Stimulated activated CD8-positive, alpha-beta memory T cell treated with anti-CD3 and anti-CD28 coated beads, Interleukin-7, amount 100 ng/mL, for 1 hour (primary cell): ENCODE measurements at places on chromosomes 7 and 10.

DNA sequence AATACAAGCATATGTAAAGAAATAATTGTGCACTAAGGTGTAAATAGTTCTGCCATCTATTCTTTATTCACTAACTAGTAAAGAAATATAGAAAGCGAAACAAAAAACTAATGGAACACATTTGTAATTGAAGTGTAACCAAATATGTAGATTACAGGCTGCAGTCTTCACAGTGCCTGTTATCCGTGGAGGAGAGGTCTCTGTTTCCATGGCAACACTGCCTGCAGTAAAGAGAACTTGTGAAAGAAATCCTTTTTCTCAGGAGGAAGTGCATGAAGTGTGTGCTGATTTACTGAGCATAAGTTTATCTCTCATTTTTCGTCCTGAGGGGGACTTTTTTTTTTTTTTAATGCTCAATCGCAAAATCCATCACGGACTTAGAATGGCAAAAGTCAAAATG, 102.5 kb downstream of the APBB1IP start:
- DNase-seq = no peak

DNA sequence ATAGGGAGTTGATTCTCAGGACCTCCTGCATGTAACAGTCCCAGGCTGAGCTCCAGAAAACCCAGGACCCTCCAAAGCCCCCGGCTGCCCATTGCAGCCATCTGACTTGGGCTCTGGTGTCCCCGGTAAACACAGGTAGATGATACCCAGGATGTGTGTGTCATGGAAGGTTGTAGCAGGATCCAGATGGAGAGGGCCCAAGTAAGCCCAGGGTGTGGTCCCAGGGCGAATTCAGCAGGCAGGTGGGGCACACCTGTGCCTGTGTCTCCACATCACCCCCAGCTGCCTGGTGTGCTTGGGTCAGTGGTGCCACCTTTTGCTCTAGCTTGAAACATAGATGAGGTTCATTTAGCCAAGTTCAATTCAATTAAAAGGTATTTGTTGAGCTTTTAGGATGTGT, 524.1 kb downstream of the GLRX3 start:
- DNase-seq = no peak

DNA sequence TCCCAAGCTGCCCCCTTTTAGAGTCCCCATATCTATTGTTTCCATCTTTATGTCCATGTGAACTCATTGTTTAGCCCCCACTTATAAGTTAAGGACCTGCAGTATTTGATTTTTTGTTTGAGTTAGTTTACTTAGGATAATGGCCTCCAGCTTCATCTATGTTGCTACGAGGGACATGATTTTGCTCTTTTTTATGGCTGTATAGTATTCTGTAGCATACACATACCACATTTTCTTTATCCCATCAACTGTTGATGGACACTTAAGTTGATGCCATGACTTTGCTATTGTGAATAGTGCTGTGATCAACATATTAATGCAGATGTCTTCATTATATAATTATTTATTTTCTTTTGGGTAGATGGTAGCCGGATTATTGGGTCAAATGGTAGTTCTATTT, 576.9 kb downstream of the ANKRD7 start:
- no peak for DNase-seq

DNA sequence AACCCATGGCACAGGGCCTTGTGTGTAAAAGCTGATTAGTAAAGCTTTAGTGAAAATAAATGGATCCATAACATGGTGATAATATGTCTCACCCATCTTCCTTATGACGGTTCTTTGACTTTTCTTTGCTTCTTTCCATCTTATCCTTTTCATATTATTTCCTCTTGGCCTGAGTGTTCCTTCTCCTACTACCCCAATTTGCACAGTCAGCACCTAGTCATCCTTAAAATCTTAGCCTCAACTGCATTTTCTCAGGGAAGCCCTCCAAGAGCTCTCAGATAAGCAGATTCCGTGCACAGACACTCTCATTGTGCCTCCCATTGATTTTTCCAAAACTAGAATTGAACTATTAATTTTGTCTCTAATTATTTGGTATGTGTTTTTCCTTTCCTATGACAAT, 112.4 kb downstream of the PTN start:
- DNase-seq = no peak

DNA sequence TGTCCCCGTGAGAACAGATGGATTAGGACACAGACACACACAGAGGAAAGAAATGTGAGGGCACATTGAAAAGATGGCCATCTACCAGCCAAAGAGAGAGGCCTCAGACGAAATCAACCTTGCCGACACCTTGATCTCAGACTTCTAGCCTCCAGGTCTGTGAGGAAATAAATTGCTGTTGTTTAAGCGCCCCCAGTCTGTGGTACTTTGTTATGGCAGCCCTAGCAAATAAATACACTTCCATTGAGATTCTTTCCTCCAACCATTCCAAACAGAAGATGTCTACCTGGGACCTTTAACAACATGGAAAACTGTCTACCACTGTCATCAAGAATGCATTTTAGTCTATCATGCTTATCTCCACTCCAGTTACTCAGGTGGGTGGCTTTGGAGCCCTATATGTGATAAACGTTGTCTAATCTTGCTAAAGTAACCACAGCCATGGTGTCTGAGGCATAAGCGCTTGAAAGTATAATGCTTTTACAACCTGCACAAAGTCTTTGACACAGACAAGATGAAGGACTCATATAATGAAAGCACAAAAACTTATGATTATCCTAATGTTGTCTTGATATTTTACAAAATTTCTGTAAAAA, 244.3 kb downstream of the MTERF1 start:
- no peak for DNase-seq

DNA sequence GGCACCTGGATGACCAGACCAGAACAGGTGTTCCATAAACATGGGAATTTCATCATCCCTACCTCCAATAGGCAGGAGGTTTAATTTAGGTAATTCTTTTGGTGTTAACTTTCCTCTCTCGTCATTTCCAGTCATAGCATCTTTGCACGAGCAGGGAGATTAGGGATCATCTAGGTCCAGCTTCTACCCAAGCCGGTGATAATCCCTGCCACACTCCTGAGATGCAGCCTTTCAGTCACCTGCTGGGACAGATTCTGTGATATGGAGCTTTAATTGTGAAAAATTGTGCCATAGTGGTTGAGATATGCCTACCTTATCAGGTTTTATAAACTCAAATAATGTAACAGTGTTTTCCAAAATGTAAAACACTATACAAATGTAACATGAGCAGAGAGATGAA, 191.8 kb upstream of the AOAH start:
- DNase-seq = no peak

DNA sequence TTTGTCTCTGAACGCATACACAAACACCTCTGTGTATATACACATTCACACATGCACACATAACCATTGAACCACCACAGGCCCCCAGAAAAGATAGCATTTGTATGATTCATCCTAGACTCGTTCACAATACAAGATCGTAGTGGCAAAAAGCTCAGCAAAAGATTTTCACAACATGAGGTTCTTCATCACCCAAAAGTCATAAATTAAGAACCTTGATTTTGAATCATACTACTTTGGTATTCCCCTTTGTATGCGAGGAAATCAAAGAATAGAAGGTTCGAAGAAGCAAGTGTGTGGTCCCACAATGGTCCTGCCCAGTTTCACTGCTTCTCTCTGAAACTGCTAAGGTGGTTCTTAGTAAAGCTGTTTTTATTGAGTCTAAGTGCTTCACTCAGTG, 200.7 kb downstream of the CELF2 start:
- no peak for DNase-seq

GRCh38 chr7:100968031-100968430, 1.3 kb upstream of the MUC12 start:
- DNase-seq = no peak

DNA sequence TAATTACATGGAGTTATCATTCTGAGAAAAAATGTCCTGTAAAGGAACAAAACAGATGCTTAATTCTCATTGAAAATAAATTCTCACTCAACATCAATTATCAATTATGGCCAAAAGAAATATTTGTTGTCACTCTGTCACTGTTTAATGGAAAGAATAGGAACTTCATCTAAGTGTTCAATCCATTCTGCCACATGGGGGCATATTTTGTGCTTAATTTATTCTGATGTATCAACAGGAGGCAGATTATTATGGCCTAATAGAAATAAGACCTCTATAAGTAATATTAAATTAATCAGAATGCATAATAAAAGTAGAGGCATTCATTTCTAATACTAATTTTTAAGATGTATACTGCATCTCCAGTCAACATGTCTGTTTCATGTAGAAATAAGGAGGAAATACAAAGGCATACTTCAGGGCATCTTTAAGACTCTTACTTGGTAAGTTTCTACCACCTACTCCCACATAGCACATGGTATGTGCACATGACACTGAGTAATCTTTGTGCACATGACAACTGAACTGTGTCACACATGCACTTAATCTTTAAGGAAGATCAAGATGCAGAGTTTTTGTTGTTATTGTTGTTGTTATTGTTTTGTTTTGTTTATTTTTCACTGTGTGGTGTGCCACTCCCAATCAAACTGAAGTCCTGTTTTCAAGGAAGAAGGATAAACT, 420.4 kb upstream of the SEMA3A start:
- no peak for DNase-seq

DNA sequence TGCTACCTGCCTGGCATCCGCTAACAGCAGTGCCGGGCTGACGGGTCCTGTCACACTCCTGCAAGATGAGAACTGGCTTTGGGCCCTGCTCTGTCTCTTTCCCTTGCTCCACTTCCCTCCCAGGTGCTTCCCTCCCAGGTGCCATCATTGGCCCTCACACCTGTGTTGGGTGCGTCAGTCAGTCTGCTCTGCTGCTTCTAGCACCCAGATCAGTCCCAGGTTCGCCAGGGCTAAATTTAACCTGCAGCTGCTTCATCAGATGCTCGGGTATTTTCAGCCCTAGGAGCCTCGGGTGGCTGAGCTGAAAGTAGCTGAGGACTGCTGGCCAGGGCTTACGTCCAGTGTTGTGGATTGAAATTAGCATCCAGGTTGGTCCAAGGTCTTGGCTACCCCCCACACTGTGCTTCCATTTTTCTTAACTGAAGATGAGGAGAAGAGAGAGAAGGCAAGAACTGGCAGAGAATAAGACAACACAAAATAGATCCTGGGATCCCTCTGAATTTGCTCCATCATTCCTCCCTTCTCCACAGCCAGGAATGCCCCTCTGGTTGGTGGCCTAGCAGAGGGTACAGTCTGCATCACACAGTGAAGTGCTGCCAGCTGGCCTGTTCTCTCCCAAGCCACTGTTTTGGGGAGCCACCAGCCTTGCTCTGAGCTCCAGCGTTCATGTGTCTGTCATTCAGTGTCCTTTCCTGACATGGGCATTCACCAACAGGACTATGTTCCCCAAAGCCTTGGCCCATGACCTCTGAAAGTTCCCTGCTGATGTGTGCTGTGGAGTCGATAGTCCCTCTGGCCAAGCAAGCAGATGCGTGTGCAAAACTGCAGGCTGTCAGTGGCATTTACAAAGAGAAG, 65.9 kb upstream of the SYPL1 start:
- DNase-seq = no peak

- DNase-seq = no peak
Measured at GRCh38 chr10:3090914-3091787, 23.8 kb downstream of the PFKP start.
